ENCODE measurements at places on chromosomes 13 and 19.

GRCh38 chr19:13606156-13606555, 99.9 kb upstream of the CACNA1A start:
- no peak for DNase-seq

GRCh38 chr13:99268822-99269221, 10.6 kb upstream of the GPR18 start:
- no peak for DNase-seq

DNA sequence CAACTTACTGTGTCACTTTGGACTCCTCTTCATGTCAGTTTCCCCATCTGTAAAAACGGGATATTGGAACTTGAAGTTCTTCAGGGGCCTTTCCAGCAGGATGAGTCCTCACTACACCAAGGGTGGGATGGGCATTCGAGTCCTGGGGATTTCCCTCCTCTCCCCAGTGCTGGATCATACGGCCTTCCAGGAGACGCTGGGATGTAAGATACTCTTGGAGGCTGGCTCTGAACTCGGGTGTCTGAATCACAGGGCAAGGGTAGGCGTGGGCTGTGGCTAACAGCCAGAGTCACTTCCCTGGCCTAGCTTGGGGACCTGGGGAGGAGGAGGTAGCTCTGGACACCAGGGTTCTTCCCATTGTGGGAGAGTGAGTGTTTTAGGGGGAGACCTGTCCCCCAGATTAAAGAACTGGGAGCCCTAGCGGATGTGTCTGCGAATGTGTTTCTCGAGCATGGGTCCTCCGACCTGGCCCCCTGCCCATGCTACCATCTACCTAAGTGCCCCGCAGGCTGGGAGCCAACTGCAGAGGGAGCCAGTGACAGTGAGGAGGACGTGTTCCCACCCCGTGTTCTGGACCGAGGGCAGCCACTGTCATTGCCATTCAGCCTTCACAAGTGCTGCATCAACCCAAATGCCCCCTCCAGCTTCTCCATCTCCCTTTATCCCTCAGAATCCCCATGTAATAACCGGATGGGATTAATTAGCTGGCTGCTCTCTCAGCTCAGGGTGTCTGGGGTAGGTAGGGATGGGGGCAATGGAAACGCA, 2.4 kb upstream of the CYTH2 start:
- DNase-seq = no peak

DNA sequence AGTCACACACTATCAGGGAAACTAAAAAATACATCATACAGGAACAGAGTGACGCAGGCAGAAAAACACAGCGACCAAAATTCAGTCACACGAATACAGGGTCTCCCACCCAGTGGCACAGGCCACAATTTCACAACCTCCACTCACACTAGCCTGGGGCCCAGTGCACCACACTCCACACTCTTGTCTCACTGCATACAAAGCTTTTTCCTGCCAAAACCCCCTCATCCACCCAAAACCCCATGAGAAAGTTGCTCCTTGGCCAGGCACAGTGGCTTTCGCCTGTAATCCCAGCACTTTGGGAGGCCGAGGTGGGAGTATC, 1.2 kb downstream of the S1PR5 start:
- DNase-seq = no peak

- no peak for DNase-seq
Observed at GRCh38 chr13:31870511-31870910, 131.2 kb downstream of the RXFP2 start.

GRCh38 chr13:73971481-73971880, 162.7 kb downstream of the KLF12 start:
- DNase-seq = no peak

- no peak for DNase-seq
Observed at GRCh38 chr19:54186934-54187381, 2.4 kb downstream of the MBOAT7 start.
